ENCODE measurements at places on chromosomes 4 and X.
A peak's percentile ranks its signal among the peaks of the same experiment; 100 is the strongest.

DNA sequence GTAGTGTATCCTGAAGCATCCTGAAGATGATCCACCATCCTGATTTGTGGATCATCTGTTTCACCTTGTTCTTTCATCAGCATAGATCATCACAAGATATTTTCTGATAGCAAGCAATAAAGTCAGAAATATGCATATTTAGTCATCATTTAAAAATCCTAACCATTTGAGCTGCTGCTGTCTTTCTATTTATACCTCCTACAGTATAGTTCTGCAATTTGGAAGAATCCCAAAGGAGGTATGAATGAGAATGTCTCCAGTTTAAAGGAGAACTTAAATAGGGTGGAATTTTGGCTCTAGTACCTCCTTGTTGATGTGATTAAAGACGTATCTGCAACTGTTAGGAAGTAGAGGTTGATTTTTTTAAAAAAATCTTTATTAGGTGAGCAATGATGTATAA is 7.6 kb downstream of the SLC25A14 start:
- peak; percentile 73 for ATAC-seq

DNA sequence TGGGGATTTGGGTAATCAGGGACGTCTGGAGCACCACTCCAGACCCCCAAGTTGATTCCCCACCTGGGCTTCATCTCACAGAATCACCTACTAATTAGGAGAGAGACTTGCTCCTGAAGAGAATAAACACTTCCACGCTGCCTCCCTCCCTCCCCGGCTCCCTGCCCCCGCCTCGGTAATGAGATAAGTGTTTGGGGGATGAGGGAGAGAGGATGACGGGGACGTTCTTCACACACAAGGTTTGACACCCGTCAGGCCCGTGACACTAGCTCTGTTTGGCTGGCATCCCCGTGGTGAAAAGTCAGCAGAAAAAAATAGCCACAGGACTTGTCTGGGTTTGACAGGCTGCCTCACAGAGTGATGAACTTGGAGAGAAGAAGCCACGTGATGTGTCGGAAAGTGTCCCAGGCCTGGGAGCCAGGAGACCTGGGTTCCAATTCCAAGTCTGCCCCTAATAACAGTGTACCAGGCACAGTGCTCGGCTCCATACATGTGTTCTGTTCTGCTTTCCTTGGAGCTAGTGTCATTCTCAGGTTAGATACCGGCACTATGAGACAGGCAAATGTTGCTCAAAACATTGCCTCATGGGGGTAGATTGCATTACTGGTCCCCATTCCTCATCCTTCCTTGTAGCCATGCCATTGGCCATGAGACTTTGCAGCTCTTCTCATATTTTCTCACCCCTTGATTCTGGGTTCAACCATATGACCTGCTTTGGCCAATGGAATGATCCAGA is 578.0 kb downstream of the BCOR start:
- ATAC-seq, result no peak

GRCh38 chrX:31212856-31213748 is 141.3 kb upstream of the FTHL17 start:
- ATAC-seq, result no peak

GRCh38 chrX:151703487-151703886 is 8.2 kb downstream of the PRRG3 start:
- ATAC-seq, result no peak

DNA sequence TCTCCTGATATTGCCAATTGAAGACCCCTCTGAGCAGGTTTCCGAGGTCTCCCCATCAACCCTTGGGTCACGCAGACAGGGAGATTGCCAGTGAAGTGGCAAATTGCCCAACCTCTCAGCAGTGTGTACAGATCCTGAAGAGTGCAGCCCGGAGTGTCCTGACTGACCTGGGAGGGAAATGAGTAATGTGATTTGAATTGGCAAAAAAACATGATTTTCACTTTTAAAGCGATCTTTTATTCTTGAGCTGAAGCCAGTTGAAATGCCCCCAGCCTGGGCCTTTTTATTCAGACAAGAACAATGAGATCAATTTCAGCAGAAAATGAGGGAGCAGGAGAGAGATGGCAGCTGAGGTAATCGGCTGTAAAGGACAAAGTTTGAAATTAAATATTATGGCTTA is 401.8 kb downstream of the RAPGEF2 start:
- ATAC-seq, result peak; percentile 71

DNA sequence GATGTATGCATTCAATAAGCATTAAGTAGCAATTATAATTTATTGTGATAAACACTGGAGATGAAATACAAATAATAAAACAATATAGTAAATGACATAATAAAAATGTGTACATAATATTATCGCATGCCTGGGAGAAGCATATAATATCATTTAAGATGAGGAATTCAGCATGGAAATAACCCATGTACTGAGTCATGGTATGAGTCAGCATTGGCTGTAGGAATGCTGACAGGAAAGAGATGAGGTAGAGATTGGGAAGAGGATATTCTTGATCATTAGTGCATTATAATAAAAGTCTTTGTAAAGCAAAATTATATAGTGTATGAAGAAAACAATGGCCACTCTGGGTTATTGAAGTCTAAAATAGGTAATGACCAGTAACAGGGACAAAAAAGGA is 82.8 kb downstream of the MAGEB10 start:
- ATAC-seq, result peak; percentile 89

DNA sequence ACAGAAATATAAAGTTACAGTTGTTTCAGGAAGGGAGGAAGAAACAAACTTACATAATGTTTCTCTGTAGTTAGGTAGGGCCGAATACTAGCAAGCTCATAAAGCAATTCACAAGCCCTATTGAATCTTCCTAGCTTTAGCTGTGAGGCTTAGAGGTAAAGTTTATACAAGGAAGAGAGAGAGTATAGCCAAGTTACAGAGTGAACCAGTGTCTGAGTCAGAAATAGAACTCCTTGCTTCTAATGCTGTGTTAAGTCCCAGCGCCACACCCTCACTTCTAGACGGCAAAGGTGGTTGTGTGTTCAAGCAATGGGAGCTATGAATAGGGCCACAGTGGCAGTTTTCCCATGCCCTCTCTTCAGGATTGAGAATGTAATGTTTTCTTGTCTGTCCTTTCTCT is 6.1 kb downstream of the LPAR4 start:
- no peak for ATAC-seq

- no peak for ATAC-seq
Observed at GRCh38 chr4:53764761-53765490, 173.6 kb upstream of the LNX1 start.

DNA sequence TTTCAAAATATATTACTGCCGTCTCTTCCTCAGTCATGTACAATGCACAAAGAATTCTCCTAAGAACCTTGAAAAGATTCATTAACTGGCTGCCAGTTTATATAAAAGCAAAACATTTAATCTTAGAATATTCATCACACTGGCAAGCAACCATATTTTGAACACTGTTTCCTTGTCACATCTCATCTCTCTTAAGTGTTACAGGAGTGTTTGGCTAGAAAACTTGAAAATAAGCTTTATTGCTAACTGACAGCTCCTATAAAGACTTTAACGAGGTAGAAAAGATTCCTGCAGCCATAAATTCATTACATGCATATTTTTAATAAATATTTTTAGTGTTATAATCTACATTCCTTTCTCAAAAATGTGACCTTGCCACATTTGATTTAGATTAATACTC is 149.6 kb downstream of the AFAP1 start:
- no peak for ATAC-seq

GRCh38 chr4:88955580-88956380 is 101.2 kb downstream of the FAM13A start:
- no peak for ATAC-seq

DNA sequence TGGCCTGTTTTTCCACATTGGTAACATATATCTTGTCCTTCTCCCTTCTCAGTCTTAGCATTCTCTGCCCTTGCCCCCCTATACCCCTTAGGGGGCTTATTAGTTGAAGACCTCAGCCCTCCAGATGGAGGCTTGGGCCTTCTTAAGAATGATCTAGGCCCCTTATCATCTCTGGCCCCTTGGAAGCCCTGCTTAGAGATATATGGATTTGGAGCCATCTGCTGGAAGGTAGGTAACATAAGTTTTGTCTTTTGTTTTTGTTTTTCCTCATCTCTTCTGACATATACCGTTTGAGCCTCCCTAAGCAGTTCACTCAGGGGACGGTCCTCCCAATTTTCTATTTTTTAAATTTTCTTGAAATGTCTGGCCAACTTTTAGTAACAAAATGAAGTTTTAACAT is 48.3 kb upstream of the NAP1L2 start:
- peak; percentile 78 for ATAC-seq

- ATAC-seq, result no peak
Observed at GRCh38 chrX:52819788-52820187, 8.7 kb downstream of the XAGE5 start.

GRCh38 chr4:160375772-160376452 is 1273.0 kb downstream of the RAPGEF2 start:
- ATAC-seq, result no peak

- ATAC-seq, result peak; percentile 69
Observed at GRCh38 chrX:17553469-17553868, 178.5 kb downstream of the NHS start.

- ATAC-seq, result peak; percentile 81
Observed at GRCh38 chr4:113049421-113050370, at the start of gene ANK2. ANK2 (plus strand) TSS chr4:113049653; CDS start chr4:113049729, 76 bp downstream.

DNA sequence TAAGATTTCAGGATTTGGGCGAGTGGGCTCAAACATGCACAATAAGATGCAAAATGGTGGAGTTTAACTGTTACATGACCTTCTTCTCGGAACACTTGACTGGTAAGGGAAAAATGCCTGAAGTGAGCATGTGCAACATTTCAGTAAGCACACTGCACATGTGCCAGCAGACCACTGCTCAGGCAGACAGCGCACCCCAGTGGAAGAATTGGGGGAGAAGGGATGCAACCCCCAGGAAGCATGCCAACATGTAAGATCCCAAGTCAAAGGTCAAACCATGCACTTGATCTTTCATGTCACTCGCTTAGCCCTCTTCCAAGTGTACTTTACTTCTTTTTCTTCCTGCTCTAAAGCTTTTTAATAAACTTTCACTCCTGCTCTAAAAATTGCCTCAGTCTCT is 256.3 kb downstream of the CENPC start:
- ATAC-seq, result peak; percentile 52

GRCh38 chrX:112636951-112637581 is 42.7 kb downstream of the LHFPL1 start:
- ATAC-seq, result peak; percentile 79

GRCh38 chrX:9164533-9165426 is 130.9 kb upstream of the FAM9B start:
- ATAC-seq, result no peak

GRCh38 chr4:74412225-74412624 is 32.7 kb upstream of the AREG start:
- ATAC-seq, result no peak

- no peak for ATAC-seq
Observed at GRCh38 chr4:73844345-73844744, 7.9 kb downstream of the CXCL6 start.

DNA sequence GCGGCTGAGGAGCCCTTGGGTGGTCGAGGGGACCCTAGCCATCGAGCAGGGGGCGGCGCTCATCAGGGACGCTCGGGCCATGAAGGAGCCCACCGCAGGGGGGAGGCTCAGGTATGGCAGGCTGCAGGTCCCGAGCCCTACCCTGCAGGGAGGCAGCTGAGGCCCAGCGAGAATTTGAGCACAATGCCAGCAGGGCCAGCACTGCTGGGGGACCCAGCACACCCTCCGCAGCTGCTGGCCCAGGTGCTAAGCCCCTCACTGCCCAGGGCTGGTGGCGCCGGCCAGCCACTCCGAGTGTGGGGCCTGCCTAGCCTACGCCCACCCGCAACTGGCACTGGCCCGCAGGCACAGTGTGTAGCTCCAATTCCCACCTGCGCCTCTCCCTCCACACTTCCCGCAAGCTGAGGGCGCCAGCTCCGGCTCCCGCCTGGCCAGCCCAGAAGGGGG is 325.4 kb upstream of the FRG1 start:
- no peak for ATAC-seq

DNA sequence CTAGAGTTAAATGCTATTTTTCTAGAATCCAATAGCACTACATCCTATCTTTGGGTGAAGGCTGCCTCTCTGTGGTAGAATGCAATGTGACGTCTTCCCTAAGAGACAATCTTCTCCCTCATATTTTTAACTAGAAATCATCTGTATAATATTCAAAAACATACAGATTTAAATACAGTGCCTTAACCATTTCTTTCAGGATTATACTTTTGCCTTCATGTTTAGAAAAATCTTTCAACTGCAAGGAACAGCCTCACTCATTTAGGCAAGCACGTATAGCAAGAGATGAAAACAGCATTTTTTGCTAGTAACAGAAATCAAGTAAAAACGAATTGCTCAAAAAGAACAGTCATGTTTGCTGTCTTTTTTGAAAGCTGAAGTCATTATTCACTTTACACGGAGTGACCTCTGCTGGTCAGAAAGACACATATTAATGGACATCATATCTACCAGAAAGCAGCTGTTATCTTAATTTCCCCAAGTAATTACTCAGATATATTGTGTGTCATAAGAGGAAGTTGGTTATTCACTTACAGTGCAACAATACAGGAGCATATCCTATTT is 422.3 kb downstream of the STPG2 start:
- peak; percentile 84 for ATAC-seq

GRCh38 chrX:46727441-46727840 is 31.5 kb downstream of the SLC9A7 start:
- ATAC-seq, result no peak

DNA sequence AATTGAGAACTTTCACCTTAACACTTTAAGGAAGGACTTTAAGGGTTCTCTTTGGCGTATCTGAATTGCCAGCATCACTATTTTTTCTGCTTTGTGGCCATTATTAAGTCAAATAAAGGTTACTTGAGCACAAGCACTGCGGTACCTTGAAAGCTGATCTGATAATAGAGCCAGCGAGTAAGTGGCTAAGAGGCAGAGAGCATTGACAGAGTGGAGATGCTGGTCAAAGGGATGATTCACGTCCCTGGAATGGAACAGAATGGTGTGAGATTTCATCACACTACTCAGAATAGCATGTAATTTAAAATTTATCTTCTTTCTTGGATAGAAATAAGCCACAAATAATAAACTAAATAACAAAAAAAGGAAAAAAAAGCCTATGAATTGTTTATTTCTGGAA is 57.1 kb upstream of the NPFFR2 start:
- ATAC-seq, result peak; percentile 50

- ATAC-seq, result no peak
Observed at GRCh38 chr4:52212702-52213101, 161.6 kb downstream of the SPATA18 start.

DNA sequence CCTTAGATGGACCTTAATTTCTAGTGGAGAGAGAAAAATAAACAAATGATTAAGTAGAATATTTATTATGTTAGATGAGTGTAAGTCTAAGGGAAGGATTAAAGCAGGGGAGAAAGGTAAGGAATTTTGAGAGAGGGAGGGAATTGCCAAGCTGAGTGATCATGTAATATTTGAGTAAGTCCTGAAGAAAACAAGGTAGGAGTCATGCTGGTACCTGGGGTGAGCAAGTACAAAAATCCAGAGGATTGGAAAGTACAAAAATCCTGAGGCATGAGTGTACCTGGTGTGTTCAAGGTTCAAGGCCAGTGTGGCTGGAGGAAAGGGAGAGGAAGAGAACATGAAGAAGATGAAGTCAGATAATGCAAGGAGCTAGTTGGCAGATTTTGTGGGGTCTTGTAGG is 87.2 kb upstream of the MYOZ2 start:
- ATAC-seq, result no peak

DNA sequence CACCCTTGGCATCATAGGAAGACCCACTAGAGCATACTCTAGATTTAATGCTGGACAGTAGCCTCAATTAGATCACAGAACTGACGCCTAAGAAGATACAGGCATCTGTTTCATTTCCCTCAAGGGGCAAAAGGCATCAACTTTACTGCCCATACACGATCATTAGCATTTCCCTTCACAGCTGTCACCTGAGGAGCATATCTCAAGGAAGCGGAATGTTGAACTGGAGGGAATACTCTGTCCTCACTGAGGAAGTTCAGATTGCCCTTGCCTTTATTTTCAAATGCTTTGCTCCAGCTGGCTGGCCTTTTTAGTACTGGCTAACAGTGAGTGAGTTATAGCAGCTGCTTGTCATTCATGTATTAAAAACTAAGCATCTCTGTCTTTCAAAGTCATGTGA is 508.4 kb upstream of the GALNT7 start:
- no peak for ATAC-seq

Data from SK-N-SH treated with all-trans-retinoic acid at 6 μM for 48 hours (cell line).